ENCODE measurements at places on chromosomes 2 and 18. TPM values are rescaled to one million over a fixed set of nuclear protein-coding genes. Genes with fewer than 3 reads are reported as not detected.

Gene SF3B6
- total RNA-seq: 180 TPM

DNA sequence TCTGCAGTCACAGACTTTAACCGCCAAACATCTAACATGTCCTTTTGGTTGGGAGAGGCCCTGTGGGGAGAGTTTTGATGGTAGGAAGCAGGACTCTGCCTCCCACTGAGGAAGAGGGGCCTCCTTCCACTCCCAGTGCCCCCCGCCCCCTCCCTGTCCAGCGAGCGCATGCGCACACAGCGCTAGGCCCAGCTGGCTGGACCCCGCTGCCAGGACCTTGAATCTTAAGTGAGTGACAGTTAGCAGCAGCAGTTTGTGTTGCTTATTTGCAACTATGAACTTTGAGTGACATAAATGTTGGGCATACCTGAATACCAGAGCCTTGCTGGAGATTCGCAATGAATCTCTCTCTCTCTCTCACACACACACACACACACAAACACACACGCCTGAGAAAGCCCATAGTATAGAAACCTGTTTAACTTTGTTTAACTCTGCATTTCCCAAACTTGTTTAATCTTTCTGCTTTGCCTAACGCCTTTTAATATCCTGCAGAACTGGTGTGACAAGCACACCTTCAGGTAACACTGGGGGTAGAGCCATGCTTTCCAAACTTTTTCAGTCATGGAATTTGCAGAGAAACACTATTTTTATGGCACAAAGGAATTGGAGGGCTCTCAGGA is 134.6 kb upstream of the SMAD2 start:
- no peak for DNase-seq

- no peak for DNase-seq
These were observed 117.7 kb upstream of the RAB6C start for GRCh38 chr2:129861666-129862288.

- DNase-seq: peak; percentile 49
These were observed 23.2 kb upstream of the KDM3A start for GRCh38 chr2:86417961-86418360.

DNA sequence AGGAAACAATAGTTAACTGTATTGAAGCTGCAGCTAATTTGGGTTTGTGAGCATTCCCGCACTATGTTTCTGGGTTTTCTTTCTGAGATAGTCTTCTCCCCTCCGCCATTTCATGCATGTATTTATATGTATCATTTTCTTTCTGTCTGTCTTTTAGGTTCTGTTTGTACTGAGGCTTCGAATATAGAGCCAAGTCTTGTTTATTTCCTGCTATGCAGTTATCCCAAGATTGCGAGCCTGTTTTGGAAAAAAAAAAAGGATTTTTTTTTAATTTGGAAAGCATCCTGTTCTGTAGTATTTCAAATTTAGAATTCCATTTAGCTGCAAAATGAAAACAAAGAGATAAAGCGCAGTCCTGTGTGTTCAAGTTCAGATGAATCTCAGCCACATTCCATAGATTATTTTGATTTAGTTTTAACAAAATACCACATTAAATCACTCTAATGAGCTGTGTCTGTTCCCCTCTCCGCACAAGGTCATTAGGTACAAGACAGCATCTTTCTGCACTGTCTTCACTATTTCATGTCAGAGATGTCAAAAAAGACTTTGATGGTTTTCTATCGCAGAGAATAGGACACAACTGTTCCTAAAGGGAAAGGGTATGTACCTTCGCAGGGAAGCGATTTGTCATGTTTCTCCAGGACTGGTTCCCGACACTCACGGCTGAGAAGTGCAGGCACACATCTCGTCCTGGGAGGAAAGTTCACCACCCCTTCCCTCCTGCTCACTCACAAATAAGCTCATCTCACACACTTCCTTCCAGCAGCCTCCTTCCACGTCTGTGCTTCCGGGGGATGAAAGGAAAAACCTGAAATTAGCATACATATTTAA is 443.4 kb downstream of the ZNF516 start:
- no peak for DNase-seq

Gene MOGAT1
- total RNA-seq: not detected

- DNase-seq: no peak
These were observed 445.4 kb upstream of the DSEL start for GRCh38 chr18:67961701-67962440.

GRCh38 chr18:68991286-68991685 is 193.4 kb downstream of the CCDC102B start:
- DNase-seq: peak; percentile 23

DNA sequence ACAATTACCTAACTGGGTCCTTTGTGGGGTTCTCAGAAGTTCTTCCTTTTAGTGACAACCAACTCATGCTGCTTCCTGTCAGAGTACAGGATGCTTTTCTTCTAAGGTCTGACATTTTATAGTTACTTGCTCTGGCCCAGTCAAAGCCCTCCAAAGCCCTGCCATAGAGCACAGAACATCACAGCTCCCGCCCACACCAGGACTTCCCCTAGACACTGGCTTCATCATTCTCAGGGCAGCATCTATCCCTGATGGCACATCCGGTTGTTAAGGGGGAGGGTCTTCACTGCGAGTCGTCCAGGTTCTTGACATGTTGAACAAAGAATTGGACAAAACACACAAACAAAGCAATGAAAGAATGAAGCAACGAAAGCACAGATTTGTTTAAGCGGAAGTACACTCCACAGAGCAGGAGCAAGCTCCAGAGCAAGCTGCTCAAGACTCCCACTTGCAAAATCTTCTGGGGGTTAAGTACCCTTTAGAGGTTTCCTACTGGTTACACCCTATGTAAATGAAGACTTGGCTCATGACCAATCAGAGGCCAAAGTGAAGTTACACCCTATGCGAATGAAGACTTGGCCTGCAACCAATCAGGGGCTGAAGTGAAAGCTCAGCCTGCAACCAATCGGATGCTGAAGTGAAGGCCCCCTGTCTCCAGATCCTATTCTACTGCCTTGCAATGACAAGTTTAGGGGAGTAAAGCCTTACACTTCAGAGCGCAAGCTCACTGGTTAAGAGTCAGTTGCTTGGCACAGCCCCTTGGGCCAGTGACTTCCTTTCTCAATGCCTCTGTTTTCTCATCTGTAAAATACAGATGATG is 79.0 kb downstream of the HDAC4 start:
- DNase-seq: peak; percentile 1

Gene ATL2
- total RNA-seq: 61.3 TPM

GRCh38 chr2:156466739-156467405 is 30.7 kb downstream of the GPD2 start:
- no peak for DNase-seq

GRCh38 chr2:122851161-122851560 is 1095.7 kb downstream of the TSN start:
- DNase-seq: no peak

GRCh38 chr2:108565778-108566375 is 31.6 kb downstream of the LIMS1 start:
- DNase-seq: no peak

DNA sequence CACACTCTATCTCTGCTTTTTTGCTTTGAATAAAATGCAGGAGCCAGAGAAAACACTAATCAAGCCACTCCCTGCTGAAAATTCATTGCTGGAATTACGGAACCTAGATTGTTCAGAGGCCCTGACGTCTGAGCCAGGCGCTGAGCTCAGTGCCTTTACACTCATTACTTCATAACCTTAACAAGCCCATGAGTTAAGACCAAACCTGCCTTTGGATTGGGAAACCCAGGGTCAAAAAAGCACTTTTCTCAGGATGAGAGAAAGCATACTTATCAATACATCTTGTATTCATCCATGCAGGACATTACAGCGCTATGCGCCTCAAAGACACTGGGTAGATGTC is 762 bp downstream of the INO80C start:
- DNase-seq: no peak

DNA sequence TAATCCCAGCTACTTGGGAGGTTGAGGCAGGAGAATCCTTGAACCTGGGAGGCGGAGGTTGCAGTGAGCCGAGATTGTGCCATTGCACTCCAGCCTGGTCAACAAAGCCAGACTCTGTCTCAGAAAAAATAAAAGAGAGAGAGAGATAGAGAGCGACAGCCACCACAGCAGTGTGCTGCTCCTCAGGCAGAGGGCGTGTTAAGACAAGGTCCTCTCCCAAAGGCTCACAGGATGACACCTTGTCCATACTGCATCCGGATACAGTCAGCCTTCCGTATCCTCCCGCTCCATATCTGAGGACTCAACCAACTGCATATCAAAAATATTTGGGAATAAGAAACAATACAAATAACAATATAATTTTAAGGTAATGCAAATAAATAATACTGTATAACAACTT is 20.1 kb downstream of the ARL4C start:
- no peak for DNase-seq

GRCh38 chr2:203918264-203918663 is 18.3 kb upstream of the ICOS start:
- DNase-seq: no peak

GRCh38 chr18:50982086-50982801 is 14.4 kb downstream of the ELAC1 start:
- no peak for DNase-seq

Gene MREG
- total RNA-seq: 6.8 TPM

DNA sequence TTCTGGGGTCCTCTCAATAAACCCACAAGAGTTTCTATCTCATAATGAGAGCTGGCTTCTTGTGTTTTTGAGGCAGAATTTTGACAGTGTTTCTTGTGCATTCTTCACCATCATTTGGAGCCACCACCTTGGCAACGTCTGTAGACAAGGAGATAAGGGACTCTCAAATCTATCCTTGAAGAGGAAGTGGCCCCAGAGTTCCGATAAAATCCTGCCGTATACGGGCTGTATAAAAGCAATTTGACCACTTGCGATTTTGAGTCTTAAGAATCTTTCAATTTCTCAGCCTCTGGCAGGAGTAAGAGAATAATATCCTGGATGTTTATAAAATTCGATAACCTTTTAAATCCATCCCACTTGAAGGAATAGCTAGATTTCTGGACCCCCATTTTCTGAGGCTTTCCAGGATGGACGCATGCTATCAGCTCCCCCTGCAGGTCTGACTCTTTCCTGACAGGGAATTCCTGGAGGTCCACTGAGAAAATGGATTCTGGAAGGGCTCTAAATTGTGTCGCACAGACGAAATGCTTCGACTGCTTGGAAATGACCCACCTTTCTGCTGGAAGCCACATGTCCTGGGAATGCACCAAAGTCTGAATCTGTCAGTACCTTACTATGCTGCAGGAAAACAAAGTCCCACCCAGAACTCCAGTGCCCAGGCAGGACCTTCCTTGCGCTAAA is 54.1 kb downstream of the E2F6 start:
- DNase-seq: peak; percentile 43

GRCh38 chr2:152846697-152847470 is 128.5 kb downstream of the ARL6IP6 start:
- DNase-seq: no peak

Gene LYPD1
- not detected for total RNA-seq

Gene VWC2L
- total RNA-seq: not detected

DNA sequence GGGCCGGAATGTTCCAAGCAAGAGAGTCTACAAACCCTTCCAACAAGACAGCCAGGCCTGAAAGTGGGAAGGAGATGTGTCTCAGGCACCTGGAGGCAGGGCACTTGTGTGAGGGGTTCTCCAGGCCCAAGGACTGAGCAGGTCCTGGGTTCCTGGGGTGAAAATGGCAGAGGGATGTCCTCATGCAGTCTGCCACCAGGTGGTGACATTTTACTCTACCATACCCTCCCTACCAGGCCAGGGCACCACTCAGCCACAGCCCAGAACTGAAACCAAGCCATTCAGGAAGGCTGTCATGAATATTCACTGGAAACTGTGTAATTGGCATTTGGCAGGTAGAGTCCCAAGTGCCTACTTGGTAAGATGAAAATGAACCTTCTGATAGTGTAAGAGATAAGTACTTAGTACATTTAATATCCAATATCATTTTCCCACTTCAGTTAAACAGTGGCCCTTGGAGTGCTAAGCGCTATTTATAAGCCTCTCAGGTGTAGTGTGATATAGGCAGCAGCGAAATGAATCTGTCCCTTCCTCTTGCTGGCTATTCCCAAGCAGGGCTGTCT is 185.1 kb downstream of the MYO5B start:
- peak; percentile 60 for DNase-seq

DNA sequence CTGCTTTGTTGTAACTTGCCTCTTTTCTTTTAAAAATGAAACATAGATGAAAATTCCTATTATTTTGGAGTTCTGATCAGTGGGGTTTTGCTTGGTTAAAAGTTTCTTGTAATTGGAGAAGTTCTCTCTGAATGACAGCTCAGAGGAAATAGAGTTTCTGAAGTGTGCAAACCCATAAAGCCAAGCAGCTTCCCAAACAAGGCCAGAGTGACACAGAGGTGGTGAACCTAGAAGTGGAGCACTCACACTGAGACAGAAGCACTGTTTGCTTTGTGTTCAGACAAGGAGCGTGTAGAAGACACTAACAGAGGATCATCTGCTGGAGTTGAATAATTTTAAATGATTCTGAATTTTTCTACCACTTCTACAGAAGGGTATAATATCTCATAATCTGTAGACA is 49.2 kb downstream of the FBXO48 start:
- no peak for DNase-seq

Gene ZNF385B
- not detected for total RNA-seq

DNA sequence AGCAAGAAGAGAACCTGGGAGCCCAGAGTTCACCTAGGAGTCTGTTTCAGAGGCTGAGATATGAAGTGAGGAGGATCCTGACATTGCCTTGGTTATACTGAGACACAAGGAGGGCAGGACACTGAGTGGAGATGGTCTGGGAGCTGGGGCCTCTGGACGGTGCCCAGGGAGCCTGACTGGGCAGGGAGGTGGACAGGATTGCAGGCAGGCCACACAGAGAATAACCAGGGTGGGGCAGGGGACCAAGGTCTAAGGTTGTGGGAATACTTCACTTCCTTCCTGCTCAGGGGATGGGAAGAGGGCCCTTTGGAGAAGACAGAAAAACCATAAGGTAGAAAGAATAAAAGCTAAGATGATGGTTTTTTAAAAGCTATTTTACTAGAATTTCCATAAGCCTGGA is 18.7 kb downstream of the EDAR start:
- DNase-seq: no peak

DNA sequence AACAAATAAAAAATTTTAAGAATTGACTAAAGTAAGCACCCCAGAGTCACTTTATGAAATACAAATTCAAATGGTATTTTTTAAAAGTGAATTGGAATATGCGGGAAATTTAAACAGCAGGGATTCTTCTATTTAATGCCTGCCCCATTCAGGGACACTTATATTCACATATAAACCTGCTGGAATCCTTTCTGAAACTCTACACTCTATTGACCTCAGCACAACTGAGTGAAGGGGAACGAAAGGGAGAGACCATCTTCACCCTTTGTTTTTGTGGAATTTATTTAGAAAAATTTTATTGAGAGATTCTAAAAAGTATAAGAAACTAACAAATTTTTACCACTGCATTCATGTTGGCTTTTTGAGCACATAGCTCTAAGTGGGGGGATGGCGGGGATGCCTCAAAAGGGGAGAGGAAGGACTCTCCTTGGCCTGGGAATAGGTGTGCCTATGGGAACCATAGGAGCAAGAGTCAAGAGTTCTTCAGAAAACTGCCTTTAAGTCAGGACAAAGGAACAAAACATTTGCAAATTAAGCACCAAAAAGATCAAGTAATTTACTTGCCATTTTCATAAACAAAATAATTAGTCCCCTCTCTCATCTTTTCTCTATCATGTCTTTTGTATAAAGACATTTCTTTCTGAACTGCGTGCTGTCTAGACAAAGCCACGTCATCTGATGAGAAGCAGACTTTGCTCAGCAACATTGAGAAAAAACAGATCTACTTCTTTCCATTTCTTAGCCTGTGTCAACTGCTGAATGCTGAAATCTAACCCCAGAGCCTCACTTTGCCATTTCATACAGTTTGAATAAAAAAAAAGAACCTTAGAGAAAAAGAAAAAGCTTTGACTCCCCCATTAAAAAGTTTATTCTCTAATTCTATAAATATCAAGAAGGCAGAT is 21.6 kb upstream of the FLACC1 start:
- no peak for DNase-seq

- peak; percentile 41 for DNase-seq
These were observed 166.2 kb downstream of the ATAD2B start for GRCh38 chr2:23760736-23761135.

Gene TSPYL6
- total RNA-seq: not detected

Gene AQP12A
- not detected for total RNA-seq

Measured in MCF 10A (cell line).